SHP77 treated with DMSO at 0.1 percent for 48 hours (cell line): ENCODE measurements at places on chromosomes 3 and 15.
A peak's percentile ranks its signal among the peaks of the same experiment; 100 is the strongest.

DNA sequence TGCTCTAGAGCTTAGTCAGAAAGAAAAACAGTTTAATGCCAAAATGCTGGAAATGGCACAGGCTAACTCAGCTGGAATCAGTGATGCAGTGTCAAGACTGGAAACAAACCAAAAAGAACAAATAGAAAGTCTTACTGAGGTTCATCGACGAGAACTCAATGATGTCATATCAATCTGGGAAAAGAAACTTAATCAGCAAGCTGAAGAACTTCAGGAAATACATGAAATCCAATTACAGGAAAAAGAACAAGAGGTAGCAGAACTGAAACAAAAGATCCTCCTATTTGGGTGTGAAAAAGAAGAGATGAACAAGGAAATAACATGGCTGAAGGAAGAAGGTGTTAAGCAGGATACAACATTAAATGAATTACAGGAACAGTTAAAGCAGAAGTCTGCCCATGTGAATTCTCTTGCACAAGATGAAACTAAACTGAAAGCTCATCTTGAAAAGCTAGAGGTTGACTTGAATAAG lies 150.5 kb upstream of the LRRFIP2 start:
- no peak for DNase-seq

DNA sequence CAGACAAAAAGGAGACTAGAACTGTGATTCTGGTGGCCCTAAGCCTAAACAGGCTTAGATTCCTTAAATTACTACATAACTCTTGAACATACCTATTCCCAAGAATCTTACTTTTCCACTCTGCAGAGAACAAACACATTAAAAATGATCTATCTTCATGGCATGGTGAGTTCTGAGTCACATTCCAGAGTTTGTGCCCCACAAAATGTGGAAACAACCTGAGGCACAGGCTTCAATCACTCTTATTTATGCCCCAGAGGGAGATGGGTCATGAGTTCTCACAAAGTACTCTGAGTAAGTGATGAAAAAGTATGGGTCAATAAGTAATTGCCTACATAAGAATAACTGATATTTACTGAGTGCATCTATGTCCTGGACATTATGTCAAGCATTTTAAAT lies 137.5 kb upstream of the SLC2A2 start:
- DNase-seq, result no peak

DNA sequence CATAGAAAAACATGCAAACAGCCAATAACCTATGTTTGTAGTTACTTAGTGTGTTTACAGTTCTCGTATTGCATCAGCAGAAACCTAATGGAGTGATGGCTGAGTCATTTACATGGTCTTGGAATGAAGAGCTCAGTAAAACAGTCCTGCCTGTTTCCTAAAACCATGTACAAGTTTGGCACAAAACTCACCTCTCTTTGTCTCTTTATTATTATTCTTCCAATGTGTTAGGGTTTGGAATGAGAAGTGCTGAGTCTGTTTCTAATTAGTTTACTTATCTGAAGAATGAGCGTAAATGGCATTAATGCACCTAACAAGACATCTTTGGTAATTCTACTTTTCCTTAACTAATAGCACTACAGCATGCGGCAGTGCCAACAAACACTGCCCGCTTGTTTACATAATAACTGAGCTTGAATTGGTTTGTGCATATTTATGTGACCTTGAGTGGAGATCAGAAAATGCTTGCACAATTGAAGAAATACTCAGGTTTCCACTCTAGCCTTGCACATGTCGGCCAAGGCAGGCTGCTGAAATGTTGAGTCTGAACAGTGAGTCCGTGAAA lies 385.4 kb upstream of the SEMA6D start:
- no peak for DNase-seq

GRCh38 chr15:48723969-48724368 lies 78.5 kb upstream of the FBN1 start:
- no peak for DNase-seq

- DNase-seq, result no peak
These were observed 118.5 kb downstream of the OPA1 start for GRCh38 chr3:193711523-193711963.

DNA sequence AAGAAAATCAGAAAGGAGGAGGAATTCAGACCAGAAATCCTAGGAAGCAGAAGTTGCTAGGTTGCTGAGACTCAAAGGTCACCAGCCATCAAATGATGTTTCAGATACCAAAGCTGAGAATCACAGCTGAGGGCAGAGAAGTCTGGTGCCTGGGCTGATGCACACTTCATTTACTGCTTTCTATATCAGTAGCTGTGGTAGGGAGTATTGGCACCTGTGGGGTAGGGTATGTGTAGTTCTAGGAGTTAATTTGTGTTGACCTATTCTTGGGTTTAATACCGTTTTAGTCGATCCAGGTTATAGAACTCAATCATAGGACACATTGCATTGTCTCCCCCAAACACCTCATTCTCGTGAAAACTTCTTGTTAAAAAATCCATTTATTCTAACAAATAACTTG lies 529.6 kb downstream of the AGBL1 start:
- DNase-seq, result no peak

GRCh38 chr3:122355612-122356011 lies 27.4 kb downstream of the MIX23 start:
- DNase-seq, result no peak

DNA sequence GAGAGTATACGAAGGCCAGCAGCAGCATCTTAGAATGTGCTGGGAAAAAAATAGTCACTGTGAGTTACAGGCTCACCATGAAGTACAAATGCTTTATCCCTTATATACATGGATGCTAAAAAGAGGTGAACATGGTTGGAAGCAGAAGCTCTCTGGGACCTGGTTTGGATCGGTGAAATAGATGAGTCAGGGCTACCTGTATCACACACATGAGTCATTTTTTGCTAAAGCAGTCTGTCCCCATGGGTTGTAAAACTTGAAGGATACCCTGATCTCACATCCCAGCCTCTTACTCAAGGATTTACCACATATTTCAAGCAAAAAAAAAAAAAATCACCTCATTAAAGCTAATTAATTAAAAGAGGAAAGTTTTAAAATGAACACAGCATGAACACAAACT lies 6.9 kb upstream of the SERPINI2 start:
- DNase-seq, result no peak

DNA sequence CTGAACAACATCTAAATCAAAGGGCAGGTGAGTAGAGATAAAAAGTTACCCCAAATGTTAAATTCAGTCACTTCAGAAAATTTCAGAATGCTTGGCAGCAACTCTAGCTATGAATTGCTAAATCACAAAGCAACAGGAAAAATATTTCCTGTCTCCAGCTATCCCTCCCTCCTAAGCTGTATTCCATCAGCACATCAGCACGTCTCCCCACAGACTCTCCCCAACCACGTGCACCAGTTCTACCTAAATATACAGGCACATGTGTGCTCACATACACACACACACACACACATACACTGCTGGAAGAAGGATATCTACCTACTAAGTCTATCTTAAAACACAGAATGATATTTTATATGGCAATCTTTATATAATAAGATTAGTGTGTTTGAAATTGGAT lies 177.1 kb upstream of the ARHGEF26 start:
- no peak for DNase-seq

DNA sequence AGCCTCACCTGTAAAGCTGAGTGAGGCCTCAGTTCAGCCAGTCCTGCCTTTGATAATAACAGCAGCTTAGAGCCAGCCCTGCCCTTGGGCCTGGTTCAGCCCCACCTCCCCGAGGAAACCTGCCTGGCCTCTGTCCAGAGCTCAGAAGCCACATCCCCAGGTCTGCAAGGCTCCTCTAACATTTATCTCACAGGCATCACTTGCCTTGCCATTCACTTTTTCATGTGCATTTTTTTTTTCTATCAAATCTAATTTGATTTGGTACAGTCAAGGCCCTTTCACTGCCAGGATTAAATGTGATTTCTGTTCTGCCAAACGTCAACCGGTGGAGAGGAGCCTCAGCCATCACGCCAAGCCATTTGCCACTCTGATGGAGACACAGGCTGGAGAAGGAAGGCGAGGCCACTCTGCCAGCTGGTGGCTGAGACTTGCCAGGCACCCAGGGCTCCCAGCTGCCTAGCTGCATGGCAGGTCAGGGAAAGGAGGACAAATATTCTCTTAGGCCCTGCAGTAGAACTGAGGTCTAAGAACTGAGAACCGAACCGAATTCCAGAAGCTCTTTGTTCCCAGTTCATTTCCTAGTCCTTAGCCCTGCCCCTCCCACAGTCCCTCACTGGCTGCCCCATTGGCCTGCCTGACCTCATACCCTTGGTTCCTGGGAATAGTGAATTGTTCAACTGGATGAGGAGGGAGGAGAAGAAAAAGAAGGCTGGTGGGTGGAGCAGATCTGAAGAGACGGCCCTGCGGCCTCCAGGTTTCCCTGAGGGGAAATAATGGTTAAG lies 76.4 kb downstream of the SPSB4 start:
- no peak for DNase-seq

DNA sequence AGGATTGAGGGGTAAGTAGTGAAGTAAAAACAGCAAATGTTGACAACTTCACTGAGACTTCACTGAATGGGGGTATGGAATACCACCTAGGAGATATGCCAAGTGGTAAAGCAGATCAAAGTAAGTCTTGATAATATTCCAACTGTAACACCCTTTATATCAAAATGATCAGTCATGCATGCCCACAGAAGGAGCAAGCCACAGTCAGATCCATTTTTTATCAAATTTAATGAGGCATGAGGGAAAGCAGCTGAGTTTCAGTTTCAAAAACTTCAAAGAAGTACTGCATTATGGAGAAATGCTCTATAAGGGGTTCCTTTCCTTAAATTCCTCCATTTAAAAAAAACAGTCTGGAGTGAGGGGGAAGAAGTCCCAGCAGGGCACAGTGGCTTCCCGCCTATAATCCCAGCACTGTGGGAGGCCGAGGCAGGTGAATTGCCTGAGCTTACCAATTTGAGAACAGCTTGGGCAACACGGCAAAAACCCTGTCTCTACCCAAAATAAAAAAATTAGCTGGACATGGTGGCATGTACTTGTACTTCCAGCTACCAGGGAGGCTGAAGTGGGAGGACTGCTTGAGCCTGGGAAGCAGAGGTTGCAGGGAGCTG lies 56.9 kb downstream of the TJP1 start:
- DNase-seq, result no peak

DNA sequence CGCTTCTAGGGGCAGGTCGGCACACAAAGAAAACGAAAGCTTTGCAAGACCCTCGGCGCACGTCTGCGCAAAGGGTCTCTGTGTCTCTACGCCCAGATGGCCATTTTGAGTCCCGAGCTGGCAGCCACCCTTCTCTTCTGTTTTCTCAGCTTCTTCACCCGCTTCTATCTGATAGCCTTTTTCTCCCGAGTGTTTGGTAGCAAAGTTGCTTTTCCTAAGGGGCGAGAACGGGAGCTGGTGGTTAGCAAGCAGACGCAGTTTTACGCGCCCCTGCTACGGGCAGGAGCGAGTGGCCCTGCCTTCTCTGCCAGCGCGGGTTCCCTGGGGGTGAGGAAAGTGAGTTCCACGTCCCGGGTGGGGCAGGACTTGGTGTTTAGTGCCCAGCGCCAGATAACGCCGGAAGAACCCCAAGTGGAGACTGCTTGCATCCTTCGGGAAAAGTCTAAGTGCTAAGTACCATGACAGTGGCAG lies 2.9 kb upstream of the MKRN2 start:
- peak; percentile 48 for DNase-seq

DNA sequence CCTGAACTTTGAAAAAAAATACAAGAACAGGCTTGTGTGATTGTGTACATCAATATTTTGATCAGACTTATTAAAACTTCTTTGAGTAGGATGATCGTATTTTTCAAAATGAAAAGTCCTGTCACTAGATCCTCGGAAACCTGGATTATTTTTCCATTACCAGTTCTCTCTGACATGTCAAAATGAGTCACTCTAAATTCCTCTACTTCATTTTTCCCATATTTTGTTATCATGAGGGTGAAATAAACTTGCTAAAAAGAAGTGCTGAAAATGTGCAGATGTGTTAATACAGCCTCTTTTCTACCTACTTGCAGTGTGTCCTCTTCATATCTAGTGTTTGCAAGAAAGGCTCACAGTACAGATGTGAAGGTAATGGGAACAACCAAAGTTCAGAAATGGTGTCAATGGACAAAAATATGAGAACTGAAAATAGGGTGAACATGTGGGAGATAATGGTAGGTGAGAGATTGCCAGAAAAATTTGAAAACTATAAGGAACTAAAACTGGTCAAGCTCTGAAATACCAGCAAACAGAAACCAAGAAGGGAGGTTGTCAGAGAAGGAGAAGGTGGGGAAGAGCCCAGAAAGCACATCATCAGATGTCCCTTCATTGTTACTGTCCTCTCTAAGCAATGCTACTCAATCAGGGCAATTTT lies 108.2 kb downstream of the EOMES start:
- no peak for DNase-seq

- DNase-seq, result no peak
These were observed 236.5 kb downstream of the RSL24D1 start for GRCh38 chr15:54960266-54960665.

DNA sequence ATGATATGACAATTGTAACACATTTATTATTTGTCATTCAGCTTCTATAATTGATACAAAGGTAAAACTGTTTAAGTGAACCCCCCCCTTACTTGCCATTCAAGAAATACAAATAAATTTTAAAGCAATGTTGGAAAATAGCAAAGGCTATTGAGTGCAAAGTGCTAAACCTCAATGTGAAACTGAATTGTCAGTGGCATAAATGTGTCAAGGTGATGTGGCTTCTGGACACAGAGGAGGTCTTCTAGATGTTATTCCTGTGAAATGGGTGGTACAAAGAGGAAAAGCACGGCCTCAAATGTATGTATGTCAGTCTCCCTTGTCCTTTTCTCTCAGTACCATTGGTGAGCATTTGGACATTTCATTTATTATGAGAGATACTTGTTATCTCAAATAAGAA lies 149.4 kb downstream of the MCTP2 start:
- no peak for DNase-seq

DNA sequence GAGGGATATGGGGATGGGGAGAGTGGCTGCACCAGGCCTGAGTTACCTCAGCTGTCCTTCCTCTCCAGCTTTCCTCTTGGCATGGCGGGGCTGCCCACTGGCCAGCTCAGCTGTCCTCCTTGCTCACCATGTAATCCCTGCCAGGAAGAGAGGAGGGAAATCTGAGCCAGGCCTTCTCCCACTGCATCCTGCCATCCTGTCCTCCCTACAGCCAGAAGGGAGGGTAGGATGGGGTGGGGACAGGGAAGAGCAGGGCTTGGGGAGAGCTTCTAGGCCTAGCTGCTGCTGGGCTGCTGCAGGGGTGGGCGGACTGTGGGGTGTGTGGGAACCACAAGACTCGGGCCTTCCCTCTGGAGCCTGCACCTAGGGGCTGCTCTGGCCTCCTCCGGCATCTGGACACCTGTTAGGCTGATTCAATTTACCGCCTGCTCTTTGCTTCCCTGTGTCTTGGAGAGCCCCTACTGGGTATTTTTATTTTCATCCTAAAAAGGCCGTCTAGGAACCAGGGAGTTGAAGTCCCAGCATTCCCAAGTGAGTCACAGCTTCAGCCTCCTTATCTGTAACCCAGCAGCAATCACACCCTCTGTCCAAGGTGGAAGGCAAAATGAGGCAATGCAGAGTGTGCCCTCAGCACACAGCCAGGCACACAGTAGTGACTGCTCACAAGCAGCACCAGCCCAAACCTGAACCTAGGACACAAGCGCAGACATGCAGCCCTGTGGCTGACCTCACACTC lies 13.1 kb upstream of the KY start:
- no peak for DNase-seq

- DNase-seq, result no peak
These were observed 26.1 kb downstream of the TFRC start for GRCh38 chr3:196055683-196056270.

GRCh38 chr3:45480218-45480617 lies 91.8 kb downstream of the LARS2 start:
- DNase-seq, result no peak
